ENCODE measurements at places on chromosomes 11 and 22.

DNA sequence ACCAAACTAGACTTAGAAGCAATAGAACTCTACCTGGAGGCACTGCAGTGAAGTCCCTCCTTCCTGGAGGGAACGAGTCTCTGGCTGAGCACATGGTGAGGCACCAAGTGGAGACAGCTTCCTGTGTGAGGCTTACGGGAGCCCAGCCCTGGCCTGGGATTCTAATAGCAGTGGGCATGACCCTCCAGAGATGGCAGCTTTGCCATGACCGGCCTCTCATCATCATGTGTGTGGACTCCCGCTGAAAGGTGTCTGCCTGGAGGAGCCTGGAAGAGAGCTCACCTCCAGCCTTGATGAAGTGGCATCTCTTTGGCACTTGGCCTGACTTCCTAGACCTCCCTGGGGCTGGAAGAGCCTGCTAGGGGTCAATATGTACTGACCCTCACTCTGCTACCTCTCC lies 8.0 kb downstream of the DGAT2 start:
- DNase-seq, result no peak

DNA sequence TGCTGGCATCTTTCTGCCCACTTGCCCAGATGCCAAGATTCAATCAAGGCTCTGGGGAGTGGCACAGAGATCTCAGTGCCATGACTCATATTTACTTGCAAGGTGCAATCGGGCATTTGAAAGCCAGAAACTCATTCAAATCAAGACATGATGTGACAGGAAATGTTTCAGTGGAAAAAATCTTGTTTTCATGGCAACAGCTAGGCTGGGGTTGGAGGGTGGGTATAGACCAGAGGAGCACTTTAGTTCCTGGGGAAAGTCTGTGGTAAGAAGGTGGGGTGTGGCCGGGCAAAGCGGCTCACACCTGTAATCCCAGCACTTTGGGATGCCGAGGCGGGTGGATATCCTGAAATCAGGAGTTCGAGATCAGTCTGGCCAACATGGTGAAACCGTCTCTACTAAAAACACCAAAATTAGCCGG lies 1.2 kb downstream of the MAJIN start:
- no peak for DNase-seq

DNA sequence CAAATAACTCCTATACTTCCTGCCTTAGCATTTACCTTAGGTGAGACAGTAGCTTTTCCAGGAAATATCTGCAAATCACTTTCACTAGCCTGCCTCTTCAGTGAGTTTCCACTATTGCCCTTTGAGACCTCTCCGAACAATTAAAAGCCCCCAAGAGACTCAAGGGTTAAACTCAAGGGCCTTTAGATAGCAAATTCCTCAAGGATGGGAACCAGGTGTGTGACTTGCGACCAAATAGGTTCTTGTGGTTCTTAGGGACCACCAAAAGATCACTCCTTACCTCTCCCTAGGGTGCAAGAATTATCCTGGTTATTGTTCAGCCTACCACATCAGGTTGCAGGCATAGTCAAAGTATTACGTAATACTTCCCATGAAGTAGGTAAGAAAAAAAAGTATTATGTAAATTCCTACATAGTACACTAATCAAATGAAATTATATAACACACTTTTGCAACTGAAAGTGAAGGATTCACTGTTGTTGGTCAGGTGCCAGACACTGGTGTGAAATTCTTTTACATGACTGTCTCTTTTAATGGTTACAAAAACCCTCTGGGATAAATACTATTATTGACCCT lies 1.4 kb upstream of the RDX start:
- no peak for DNase-seq

DNA sequence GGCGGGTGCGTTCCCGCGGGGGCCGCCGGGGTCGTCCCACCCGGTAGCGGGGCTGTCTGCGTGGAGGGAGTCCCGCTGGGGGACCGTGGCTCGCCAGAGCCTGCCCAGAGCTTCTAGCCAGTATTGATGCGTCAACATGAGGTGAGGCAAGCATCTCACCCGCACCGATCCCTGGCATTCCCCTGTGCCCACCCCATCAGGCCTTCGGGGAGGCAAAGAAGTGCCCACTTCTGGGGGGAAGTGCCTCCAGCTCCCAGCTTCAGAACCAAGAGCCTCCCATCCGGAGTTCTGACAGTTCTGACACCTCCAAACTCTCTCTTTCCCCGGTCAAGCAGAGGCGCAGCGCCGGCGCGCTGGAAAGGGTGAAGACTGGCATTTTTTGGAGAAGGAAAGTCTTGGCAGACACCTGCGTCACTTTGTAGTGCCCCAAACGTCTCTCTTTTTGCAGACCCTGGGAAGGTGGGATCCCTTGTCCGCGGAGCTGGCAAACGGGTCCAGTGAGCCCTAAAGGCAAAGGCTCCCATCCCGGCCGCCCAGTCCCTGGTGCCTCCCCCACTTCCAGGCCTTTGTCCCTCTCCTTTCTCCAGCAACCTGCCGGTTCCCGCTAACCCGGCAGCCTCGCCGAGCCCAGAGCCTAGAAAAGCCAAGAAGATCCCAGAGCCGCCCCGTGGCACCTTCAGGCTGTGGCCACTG lies 3.2 kb upstream of the PAX6 start:
- no peak for DNase-seq

DNA sequence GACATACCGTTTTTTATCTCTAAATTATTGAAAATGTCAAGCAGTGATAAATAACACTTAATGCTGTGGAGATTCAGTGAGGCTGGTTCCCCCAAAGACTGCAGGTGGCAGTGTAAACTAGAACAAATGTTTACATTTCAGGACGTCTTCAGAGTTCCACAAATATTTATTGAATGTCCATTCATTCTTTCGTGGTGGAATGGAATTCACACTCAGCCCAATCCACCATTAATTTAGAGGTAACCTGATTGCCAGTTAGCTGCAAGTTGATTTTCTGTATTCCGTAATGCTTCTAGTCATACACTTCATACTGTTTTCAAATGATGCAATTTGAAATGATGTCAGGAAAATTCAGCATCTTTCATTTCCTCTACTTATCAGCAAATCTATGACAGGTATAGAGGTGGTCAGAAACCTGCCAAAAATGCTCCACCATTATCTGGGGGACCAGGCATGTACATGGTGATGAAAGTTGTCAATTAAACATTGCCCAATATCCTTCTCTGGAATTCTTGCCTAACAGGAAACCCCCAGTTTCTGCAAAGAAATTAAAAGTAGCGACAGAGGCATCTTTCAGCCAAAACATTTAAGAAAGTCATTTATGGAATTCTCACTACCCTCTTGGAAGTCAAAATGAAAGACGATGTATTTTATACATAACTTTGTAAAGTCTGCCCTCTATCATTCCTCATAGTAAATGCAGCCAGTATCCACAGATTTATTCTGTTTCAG lies 94.3 kb upstream of the BMAL1 start:
- no peak for DNase-seq

DNA sequence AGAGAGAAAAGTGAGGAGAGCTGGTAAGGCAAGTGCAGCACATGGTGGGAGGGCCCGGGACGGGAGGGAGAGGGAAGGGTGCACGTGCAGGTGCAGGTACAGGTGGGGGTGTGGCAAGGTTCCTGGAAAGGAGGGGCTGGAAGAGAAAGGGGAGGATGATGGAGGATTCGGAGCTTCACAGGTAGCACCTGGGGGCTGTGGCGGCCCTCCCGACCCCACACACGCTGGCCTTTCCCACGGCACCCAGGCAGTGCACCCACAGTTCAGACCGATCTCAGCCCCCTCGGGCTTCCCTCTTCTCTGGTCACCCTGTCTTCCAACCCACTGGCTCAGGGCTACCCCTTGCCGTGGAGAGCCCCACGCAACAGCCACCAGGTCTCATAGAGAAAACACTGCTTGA lies 67.4 kb upstream of the A4GALT start:
- DNase-seq, result no peak

DNA sequence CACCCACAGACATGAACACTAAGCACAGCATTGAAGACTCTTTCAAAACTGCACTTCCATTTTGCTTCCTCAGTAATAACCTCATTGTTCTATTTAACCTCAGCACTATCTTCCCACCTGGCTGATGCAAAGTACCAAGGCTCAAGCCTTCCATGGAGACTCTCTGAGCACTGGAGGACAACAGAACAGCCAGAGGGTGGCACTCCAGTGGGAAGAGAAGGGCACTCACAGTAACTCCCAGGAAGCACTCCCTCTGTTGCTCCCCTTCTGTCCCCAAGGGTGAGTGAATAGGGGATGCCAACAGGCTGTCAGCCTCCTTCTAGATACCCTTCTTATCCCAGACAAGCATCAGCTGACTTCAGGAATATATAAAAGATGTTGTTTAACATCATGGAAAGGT lies 3.5 kb downstream of the ME3 start:
- DNase-seq, result no peak

- no peak for DNase-seq
These were observed 62.8 kb upstream of the PRR5 start for GRCh38 chr22:44638971-44639760.

- DNase-seq, result no peak
These were observed 105.4 kb downstream of the CASP12 start for GRCh38 chr11:104792861-104793260.

GRCh38 chr11:110538154-110538553 lies 108.4 kb downstream of the FDX1 start:
- DNase-seq, result no peak

- DNase-seq, result no peak
These were observed 1.0 kb downstream of the FJX1 start for GRCh38 chr11:35619116-35619854.

GRCh38 chr11:100777736-100778135 lies 90.6 kb downstream of the ARHGAP42 start:
- DNase-seq, result no peak

GRCh38 chr11:131683666-131684065 lies 313.3 kb downstream of the NTM start:
- no peak for DNase-seq

- peak; percentile 25 for DNase-seq
These were observed 3.5 kb upstream of the GLB1L3 start for GRCh38 chr11:134272381-134273316.

GRCh38 chr22:26849575-26849974 lies 192.2 kb downstream of the MIAT start:
- no peak for DNase-seq

GRCh38 chr22:25437414-25438160 lies 126.9 kb upstream of the GRK3 start:
- no peak for DNase-seq

DNA sequence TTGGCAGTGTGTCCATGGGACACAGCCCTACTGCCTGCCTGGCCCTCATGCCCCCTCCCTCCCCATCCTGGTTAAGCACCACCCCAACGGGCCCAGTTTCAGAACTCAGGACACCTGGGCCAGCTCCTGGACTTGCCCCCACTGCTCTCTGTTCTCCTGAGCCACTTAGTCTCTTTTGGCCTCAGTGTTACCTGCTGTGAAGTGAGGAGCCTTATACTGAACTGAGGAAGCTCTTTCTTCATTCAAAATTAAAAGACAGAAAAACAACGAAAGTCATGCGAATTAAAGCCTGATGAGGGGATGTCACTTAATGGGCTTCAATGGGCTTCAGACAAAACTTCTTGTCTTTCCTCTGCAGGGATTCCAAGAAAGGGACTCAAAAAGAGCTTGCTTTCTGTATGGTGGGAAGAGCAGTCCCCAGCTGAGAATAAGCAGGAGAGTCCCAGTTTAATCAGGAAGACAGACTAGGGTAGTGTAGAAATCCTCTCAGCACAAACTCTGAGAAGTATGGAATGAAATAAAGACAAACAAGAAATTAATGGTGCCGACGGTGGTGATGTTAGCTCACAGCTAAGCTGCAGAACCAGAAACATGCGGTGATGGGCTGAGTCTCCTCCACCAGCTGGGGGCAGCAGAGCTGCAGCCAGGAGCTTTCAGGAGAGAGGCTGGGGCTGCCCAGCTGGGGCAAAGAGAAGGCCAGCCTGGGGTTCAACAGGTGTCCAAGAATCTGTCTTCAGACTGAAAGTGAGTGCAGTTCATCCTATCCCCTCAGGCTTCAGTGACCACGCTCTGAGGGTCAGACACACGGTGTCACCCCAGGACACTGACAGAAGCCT lies 101.0 kb downstream of the GGTLC2 start:
- no peak for DNase-seq

- no peak for DNase-seq
These were observed 7.3 kb upstream of the PKNOX2 start for GRCh38 chr11:125157118-125157733.

- no peak for DNase-seq
These were observed 61.5 kb downstream of the TMPRSS5 start for GRCh38 chr11:113644605-113645004.

- DNase-seq, result no peak
These were observed 15.3 kb downstream of the LINC01488 start for GRCh38 chr11:69496631-69497220.

- DNase-seq, result peak; percentile 99
These were observed 12.4 kb downstream of the CRY2 start for GRCh38 chr11:45859661-45860140.

- no peak for DNase-seq
These were observed 43.1 kb downstream of the SCGB1A1 start for GRCh38 chr11:62461740-62462507.

- no peak for DNase-seq
These were observed 154.5 kb downstream of the CRYBB2 start for GRCh38 chr22:25373961-25374360.

- DNase-seq, result no peak
These were observed 63.7 kb downstream of the MED15 start for GRCh38 chr22:20571078-20571503.

DNA sequence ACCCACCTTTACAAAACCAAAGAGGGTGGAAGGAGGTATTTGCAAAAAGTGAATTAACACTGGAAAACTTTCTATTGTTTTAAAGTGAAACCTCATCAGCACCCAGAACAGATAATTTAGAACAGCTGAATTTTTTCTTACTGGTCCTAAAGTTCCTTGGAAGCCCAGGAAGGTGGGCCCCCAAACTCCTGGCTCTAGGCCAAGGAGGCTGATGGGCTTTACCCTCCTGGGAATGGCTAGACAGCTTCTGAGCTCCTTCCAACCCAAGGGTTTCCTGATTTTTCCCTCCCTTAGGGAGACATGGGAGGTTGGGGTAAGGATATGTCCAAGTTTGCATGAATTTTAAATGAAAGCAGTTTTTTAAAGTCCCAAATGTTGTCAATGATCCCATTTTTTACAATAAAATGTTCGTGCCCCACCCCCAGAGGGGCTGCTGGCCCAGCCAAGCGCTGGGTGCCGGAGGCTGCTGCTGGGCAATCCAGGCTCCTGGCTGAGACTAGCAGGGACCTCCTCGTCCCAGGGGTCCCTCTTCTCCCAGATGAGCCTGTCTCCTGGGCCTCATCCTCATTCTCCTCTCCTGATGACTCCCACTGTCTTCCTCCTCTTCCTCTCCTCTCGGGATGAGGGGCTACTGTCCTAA lies 28.4 kb downstream of the RELT start:
- no peak for DNase-seq
